Activated T-cell treated with anti-CD3 and anti-CD28 coated beads, Interleukin-2, amount 50 U/mL, for 1 hour (primary cell): ENCODE measurements at places on chromosomes 2 and 18.

- DNase-seq = no peak
Measured at GRCh38 chr2:226030788-226031646, 631.5 kb downstream of the NYAP2 start.

GRCh38 chr2:86065512-86065911 lies 40.2 kb downstream of the POLR1A start:
- DNase-seq = no peak

GRCh38 chr18:38576916-38577315 lies 1011.3 kb upstream of the CELF4 start:
- no peak for DNase-seq

- no peak for DNase-seq
Measured at GRCh38 chr2:15671842-15672815, 80.5 kb downstream of the DDX1 start.

- DNase-seq = no peak
Measured at GRCh38 chr2:39203382-39203781, 40.4 kb downstream of the CDKL4 start.

DNA sequence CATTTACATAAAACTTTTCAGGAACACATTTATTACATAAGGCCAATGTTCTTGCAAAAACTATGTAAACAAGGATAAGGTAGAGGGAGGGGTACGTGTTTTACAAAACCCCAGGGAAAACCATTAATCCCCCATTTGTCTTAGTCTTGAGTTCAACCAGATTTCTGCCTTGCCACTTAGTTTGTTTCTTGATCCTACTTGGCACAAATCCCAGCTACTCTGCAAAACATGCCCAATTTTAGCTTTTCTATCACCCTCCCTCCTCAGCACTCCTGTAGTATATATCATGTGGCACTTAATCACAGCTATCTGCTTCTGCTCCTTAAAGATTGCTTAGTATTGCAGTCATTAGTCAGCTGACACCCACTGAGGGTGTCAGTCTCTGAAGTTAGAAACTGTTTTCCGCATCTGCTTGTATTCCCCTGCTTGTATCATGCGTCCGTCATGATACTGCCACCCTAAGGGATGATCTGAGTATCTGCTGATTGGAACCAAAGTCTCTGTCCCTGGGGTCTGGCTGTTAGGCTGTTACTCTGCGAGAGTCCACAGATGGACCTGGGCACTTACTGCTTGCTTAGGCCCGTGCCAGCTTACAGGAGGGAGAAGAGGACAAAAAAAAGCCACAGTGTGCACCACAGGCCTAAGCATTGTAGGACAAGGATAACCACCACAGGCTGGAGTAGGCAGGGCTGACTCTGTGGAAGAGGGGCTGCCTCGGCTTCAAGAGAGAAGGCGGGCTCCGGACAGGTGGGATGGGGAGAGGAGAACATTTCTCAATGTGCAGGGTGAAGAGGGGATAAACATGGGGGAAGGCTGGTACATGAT lies 82.2 kb downstream of the EPAS1 start:
- DNase-seq = no peak

DNA sequence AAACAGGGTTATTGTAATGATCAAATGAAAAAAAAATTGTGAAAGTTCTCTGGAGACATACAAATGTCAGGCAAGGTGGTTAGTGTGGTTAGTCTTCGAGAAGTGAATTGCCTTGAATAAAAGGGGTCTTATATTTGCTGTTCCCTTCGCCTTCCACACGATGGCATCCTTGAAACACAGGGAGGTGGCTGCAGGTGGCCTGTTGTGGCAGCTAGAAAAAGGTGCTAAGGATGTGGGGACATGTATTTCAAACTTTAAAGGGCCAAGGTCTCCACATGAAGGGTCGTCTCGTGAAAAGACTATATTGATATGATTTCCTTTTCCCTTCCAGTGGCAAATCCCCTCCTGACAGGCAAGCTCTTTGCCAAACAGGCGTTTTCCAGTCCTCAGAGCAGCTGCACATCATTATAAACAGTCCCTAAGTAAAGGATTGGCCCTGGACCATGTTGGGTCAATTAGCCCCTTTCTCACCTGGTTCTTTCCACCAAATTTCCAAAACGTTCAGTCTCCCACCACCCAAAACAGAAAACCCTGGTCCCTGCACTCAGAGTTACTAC lies 68.5 kb downstream of the COPS8 start:
- DNase-seq = peak; percentile 49

DNA sequence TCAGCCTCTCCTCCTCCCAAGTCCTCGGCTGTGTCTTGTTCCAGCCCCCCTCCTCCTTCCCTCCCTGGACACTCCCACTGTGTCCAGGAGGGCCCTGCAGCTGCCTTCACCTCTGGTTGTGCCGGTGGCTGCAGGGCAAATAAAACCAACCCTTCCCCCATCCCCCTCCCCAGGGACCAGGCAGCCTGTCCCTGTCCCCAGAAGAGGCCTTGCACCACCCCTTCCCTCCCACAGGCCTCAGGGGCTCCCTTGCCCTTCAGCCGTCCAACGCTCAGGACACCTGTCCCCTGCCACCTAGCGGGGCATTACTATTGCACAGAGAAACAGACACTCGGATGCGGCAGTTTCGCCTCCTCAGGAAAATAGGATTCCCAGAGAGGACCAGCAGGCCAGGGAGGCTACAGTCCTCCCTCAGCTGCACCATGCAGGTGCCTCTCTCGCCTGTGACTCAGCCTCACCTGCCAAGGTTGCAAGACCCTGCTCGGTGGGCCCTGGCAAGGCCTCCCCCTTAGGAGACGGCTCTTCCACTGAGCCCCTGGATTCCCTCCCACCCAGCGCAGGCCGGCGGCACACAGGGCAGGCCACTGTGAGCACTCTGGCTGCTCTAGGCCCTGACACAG lies 5.5 kb upstream of the GPC1 start:
- DNase-seq = peak; percentile 8

- DNase-seq = peak; percentile 52
Measured at GRCh38 chr2:108612514-108613183, 78.4 kb downstream of the LIMS1 start.
